ENCODE measurements at places on chromosomes 6 and 20. TPM values are rescaled to one million over a fixed set of nuclear protein-coding genes. Genes with fewer than 3 reads are reported as not detected.

Gene KIAA1755
- total RNA-seq, result 2.3 TPM

Gene MUC22
- not detected for total RNA-seq

DNA sequence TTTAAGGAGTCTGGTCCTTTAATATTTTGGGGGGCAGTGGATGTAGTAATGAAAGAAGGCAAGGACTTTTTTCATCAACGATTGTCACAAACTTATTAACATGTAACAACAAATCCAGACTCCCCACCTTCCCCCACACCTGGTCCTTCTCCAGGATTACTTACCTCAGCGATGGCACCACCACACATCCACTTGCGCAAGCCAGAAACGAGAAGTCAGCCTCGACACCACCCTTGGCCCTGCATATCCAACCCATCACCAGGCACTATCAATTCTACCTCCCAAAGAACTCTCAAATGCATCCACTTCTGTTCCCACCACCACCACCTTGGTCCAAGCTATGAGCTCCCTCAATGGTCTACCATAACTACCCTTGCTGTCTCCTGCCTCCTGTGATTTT is 6.6 kb downstream of the EZR start:
- no peaks in the 10 kb centered on the region for H3K27me3 ChIP-seq
- peaks cover 75% of the 10 kb centered on the region for H3K4me1 ChIP-seq
- DNase-seq, result no peak
- no peak overlapping the region for H3K4me3 ChIP-seq
- H3K27ac ChIP-seq, result no peak overlapping the region

- no peak overlapping the region for H3K27ac ChIP-seq
- no peak overlapping the region for H3K4me3 ChIP-seq
- H3K36me3 ChIP-seq, result no peaks in the 10 kb centered on the region
Observed at GRCh38 chr6:130666786-130667185, 160.4 kb upstream of the SMLR1 start.

Gene GHRH
- not detected for total RNA-seq

Gene ENPP1
- 3.4 TPM for total RNA-seq

GRCh38 chr20:19223640-19224039 is 11.2 kb downstream of the SLC24A3 start:
- H3K27ac ChIP-seq, result no peak overlapping the region
- H3K27me3 ChIP-seq, result no peaks in the 10 kb centered on the region
- no peaks in the 10 kb centered on the region for H3K4me1 ChIP-seq
- H3K4me3 ChIP-seq, result no peak overlapping the region
- DNase-seq, result no peak
- H3K36me3 ChIP-seq, result no peaks in the 10 kb centered on the region

DNA sequence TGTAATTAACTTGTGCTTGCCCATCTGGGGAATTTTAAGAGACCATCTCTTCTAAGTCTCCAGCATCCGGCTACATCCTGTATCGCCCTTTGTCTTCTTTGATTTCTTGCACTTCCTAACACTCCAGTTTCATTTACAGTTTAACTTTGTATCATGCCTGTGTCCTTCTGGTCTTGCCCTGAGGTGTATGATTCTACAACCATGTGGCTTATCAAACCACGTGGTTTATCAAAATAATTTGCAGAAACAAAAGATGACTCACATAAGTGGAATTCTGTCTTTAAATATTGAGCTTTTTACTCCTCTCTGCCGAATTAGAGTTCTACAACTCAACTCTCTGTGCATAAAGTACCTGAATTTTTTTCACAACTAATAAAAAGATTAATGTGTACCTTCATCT is 580.7 kb downstream of the KIF16B start:
- H3K27me3 ChIP-seq, result no peaks in the 10 kb centered on the region
- no peak overlapping the region for H3K27ac ChIP-seq
- no peak for DNase-seq

DNA sequence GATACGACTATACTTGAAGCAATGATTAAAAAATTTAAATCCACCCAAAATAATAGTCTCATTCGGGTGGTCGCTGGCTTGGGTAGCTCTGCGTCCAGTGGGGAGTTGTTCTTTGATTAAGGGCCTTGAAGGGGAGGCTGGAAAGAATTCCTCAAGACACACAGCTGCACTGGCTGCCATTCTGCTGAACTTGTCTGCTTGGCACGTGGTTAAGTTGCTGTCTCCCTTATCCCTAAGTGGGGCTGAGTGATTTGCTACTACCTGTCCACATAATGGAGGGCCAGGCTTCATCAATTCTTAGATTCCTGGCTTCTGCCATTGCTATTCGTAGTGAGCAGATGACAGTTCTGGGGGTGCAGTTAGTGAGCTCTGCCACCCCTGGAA is 98.5 kb downstream of the GMPR start:
- H3K27me3 ChIP-seq, result no peaks in the 10 kb centered on the region
- no peaks in the 10 kb centered on the region for H3K36me3 ChIP-seq
- no peak overlapping the region for H3K27ac ChIP-seq
- no peak for DNase-seq
- peaks cover 45% of the 10 kb centered on the region for H3K4me1 ChIP-seq

- no peak for DNase-seq
- no peak overlapping the region for H3K4me3 ChIP-seq
- no peaks in the 10 kb centered on the region for H3K36me3 ChIP-seq
- no peak overlapping the region for H3K27ac ChIP-seq
- H3K4me1 ChIP-seq, result peaks cover 9% of the 10 kb centered on the region
Observed at GRCh38 chr6:11009353-11009752, 34.8 kb downstream of the ELOVL2 start.

Gene ANKRD66
- total RNA-seq, result not detected

Data from upper lobe of right lung (tissue), 1 donor.